ENCODE measurements at places on chromosomes 1 and 21.

DNA sequence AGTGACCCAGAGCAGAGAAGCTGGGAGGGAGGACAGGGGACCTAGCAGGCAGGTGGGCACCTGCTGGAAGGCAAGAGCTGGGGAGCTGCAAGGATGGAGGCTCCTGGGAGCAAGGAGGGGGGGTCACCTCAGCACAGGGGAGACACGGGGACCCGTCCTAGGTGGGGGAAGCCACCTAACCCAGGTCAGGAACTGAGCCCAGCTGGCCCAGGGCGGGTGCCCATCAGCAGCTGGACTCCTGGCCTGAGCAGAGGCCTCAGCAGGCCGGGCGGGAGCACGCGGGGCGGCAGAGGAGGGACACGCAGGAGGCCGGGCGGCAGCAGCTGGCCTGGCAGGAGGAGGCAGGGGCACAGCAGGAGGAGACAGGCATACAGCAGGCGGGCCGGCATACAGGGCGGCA, 949 bp downstream of the KRTAP10-1 start:
- no peak for DNase-seq

GRCh38 chr1:18798946-18799345, 60.5 kb downstream of the TAS1R2 start:
- no peak for DNase-seq

DNA sequence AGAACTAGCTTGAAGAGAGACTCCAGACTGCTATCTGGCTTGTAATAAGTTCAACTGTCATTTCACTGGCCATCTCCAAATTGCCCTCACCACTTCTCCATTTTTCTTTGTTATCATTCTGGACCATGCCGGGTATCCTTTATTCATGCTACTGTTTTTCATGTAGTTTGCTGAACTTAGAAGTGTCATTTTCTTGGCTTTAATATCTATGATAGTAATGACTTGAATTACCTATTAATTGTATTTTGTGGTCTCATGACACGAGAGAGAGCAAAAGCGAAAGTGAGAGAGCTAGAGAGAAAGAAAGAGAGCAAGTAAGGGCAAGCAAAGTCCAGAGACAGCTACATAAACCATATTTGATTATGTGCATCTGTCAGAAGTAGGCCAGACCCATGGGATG, 184.9 kb upstream of the ATP1B1 start:
- DNase-seq: no peak

DNA sequence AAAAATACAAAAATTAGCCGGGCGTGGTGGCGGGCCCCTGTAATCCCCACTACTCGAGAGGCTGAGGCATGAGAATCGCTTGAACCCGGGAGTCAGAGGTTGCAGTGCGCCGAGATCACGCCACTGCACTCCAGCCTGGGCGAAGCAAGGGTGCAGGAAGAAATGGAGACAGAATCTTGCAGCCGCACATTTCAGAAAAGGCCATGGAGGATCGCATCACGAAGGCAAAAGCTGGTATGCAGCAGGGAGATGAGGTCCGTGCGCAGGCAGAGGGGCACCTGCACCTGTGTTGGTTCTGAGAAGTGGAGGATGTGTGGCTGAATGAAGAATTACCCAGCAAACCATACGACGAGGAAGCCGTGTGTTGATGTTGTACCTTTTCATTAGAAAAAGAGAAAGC, 53.0 kb upstream of the ABCG1 start:
- no peak for DNase-seq

DNA sequence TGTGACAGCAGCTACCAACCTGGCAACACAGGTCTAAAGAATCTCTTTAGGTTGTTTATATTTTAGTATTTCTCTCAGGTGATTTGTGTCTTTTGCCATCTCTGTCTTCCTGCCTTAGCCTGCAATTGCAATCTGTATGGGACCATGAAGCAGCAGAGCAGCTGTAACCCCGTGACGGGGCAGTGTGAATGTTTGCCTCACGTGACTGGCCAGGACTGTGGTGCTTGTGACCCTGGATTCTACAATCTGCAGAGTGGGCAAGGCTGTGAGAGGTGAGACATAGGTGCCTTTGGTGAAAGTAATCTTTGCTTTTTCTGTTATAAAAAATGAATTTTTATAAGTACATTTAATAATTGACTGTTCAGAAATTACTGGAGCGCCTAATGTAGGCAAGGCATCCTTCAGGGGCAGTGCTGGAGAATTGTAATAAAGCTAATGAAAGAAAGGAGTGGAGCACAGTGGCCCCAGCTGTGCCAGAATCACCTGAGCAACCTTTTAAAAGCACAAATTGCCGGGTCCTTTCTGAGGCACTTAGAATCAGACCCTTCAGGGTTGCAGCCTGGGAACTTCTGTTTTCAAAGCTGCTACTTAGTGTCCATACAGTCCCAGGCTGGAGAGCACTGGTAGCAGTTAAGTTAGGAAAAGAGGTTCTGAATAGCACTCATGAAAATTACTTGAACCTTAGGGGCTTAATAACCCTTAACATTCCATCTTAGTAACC, 60.6 kb upstream of the LAMC2 start:
- DNase-seq: no peak

DNA sequence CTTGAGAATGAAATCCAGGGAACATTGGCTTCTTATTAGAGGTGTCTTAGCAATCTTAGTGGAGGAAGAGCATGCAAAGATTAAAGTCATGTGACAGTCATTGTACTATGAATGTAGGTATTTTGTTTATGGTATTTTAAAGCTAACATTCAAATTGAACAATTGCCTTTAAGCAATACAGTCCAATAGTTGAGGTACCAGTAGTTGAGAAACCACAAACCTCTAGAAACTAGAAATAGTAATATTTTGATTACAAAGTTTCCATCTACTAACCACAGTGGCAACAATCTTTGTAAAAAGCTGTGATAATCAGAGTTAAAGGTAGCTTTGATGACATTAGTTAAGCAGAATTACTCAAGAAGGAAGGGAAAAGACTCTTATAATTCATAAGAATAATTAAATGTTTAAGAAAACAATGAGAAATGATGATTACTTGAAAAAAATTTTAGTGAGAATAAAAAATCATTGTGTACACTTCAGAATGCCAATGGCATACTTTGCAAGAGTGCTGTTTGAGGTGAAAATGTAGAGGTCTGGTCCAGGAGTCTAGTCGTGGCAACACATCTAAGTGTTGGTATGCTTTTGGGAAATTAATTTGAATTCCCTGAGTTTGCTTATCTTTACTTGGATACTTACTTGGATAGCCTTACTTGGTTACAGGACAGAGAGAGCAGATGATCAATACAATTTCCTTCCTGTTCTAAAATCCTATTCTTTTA, 104.9 kb upstream of the PTGFR start:
- DNase-seq: no peak

DNA sequence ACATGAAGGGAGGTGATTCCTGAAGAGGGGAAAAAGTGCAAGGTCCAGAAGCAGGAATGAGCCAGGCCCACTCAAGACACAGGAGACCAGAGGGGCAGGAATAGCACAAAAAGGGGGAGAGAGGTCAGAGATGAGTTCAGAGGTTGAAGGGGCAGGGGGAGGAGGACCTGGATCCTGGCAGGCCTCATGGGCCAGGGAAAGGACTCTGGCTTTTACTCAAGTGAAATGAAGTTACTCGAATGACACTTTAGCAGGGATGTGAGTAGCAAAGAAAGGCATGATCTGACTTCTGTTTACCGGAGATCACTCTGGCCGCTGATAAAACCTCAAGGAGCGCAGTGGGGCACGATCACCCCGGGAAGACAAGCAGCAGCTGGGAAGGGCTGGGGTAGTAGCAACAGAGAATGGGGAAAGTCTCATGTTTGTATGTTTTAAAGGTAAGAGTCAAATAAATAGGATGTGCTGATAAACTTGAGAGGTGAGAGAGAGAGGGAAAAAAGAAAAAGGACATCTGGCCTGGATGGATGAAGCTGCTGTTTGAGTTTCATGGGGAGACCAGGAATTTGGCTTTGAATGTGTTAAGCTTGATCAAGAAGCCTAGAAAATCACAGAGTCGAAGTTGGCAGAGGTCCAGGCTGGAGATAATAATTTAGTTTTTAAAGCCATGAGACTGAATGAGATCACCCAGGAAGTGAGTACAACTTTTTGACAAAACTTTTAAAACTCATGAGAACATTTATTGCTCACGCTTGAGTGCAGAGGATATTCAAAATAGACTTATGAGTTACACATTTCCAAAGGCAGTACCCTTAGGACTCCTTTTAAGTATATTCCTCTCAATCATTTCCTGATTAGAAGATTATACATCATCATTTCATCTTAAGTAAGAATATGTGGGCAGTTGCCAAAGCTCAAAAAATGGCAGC, 156.0 kb downstream of the RERE start:
- DNase-seq: no peak

- no peak for DNase-seq
Observed at GRCh38 chr1:34987018-34987417, 1.9 kb upstream of the TMEM35B start.

GRCh38 chr1:10733474-10734366, 62.7 kb downstream of the CASZ1 start:
- DNase-seq: no peak

- no peak for DNase-seq
Observed at GRCh38 chr1:65670518-65670917, 122.2 kb upstream of the PDE4B start.

DNA sequence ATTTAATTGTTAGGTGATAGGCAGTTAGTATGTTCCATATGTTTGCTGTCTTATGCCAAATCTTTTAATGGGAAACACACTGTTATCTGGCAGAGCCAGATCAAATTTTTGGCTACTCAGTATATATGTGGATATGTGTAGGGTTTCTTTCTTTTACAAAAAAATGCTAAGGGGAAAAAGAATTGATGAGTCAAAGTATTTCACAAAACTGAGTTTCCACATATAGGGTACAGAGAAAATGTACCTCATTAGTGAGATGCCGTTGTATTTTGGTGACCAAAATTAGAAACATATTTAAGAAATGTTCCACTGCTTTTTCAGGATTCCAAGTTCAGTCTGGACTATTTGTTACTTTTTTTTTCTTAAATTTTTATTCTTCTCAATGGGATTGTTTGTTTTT, 201.2 kb upstream of the PTGFR start:
- DNase-seq: no peak

DNA sequence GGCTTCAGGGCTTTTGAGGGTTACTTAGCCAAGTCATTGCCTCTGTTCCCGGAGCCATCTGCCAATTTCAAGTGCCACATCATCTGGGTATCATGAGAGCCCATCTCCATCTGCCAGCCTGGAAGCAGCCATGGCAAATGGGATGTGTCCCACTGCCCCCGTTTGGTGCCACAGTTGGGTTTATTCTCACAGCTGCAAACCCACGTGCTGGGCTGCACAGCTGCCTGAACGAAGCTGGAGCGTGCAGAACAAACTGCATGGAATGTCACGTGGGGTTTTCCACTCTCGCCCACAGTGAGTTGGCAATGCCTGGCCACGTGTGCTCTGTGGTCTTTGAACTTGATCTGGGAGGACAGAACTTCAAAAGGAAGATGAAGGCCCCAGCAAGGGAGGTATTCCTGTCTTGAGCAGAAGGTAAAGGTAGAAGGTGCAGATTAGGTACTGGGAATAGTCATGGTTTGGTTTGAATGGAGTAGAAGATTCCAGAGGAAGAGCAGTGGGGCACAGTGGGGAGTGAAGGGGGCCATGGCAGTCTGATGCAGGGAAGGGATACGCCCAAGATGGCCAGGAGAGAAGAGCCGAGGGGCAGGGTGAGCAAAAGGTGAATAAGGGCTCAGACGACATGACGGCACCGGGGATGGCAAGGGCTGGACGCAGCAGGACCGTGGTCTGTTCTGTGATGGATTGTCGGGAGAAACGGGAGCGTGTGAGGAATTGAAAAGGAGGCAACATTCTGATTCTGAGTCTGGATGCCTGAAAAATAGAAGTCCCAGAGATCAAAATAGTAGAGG, 222.0 kb downstream of the KAZN start:
- DNase-seq: no peak

GRCh38 chr1:17250601-17251000, 1.7 kb downstream of the PADI3 start:
- DNase-seq: no peak

- DNase-seq: no peak
Observed at GRCh38 chr1:221756830-221757551, 15.1 kb upstream of the DUSP10 start.

GRCh38 chr1:33670567-33670966, 193.3 kb upstream of the HMGB4 start:
- no peak for DNase-seq

DNA sequence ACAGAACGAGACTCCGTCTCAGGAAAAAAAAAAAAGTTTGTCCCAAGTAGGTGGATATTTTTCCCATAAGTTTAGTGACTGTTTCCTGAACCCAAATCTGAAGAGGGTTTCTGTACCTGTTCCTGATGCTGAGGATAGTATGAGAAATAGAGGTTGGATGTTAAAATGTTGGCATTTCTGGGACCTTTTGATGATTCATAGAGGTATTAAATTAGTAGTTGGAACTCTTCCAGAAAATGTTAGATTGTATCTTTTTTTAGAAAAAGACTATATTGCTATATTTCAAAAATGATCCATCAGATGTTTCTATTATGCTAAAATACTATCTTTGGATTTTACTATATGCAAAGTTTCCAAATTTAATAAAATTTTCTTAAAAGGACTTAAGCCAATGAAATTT, 2.9 kb upstream of the CENPL start:
- DNase-seq: no peak

GRCh38 chr1:19762175-19762779, 37.4 kb downstream of the TMCO4 start:
- DNase-seq: no peak
